ENCODE measurements at places on chromosomes 5 and 9.
A peak's percentile ranks its signal among the peaks of the same experiment; 100 is the strongest.

GRCh38 chr5:68778484-68778883 lies 315.3 kb upstream of the SLC30A5 start:
- no peak for DNase-seq

DNA sequence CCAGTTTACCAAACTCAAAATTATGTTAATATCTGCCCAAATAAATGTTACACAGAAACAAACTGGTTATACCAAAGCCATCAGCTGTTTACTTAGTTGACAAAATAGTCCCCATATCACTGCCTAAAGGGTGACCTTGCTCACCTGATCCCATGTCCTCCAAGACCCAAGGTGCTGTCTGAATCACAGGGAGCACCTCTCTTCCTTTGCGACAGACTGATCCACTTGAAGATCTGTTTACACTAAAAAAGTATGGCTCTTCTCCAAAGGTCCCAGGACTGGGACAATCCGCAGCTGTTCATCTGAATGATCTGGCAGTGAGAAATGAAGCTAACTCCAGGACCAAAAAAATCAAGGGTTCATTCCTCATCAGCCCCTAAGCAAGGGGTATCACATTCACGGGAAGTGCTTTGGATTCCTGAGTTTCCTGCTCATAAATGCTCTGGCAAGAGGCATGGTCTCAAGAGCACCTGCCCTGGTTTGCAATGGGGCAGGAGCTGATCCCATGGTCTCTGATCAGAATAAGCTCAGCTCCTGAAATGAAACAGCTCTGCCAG lies 5.0 kb downstream of the PRUNE2 start:
- DNase-seq = no peak

- no peak for DNase-seq
Observed at GRCh38 chr5:178107756-178108310, 5.5 kb upstream of the N4BP3 start.

DNA sequence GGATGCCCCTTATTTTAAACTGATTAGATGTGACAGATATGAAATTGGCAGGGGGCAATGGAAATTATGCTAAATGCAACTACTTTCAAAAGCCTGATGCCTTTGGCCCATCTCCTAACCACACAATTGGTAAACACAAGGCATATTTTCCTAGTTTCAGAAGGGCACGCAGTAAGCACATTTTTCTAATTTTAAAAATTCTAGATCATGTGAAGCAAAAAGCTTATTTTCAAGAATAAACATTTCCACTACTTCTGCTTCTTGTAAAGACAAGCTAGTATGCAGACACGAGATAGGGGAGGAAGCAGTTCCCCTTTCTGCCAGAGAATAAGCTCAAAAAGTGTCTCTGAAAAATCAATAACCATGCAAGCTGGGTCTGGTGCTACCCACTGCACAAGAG lies 67.7 kb downstream of the ABCA1 start:
- peak; percentile 83 for DNase-seq

- DNase-seq = no peak
Observed at GRCh38 chr5:38751103-38751502, 94.7 kb upstream of the OSMR start.

DNA sequence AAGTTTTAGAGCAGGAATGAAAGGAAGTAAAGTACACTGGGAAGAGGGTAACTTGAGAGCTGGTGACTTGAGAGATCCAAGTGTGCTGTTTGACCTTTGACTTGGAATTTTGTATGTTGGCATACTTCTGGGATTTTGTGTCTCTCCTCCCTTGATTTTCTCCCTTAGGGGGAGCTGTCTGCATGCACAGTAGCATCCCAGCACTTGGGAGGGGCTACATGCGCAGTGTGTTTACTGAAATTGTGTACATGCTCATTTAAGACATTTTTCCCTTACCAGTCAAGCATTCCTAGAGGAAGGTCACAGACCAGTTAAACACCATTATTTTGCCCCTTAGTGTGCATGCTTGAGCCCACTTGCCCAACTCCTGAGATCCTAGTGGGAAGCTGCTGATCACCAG lies 120.1 kb downstream of the ZNF622 start:
- DNase-seq = no peak

GRCh38 chr5:64646169-64646568 lies 44.1 kb upstream of the SHISAL2B start:
- no peak for DNase-seq

DNA sequence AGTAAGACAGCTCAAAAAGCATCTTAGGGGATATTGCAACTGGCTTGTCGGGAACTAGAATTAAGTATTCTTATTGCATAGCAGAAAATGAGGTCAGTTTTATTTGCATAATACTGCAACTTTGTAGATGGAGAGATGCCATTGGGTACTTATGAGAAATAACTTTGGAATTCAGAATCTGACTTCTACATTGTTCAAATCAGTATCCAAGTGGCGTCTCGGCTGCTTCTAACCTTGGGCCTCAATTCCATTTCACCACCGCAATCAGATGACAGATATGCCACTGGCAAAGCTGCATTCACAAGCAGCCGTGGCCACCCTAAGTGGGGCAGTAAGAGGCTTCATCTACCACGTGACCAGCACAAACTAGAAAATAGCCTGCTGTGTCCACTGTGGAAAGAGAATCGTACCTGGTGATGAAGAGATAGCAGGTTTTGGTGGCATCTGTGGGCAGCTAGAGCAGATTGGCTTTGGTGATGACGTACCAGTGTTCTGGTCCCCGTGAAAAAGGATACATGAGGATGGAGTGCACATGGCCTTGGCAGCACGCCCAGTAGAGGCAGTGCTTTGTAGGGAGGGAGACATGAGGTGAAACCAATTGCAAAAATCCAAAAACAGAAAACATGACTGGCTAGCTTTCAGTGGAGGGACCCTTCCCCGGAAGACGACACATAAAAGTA lies 116.6 kb downstream of the KLHL3 start:
- DNase-seq = no peak

DNA sequence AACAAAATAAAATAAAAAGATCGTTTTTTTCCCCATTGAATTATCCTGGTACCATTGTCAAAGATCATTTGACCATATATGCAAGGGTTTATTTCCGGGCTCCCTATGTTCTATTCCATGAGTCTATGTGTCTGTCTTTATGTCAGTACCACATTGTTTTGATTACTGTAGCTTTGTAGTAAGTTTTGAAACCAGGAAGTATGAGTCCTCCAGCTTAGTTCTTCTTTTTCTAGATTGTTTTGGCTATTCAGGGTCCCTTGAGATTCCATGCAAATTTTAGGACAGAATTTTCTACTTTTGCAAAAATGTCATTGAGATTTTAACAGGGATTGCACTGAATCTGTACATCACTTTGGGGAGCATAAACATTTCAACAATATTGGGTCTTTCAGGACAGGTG lies 18.7 kb upstream of the EEIG1 start:
- no peak for DNase-seq

GRCh38 chr5:101435768-101436167 lies 532.7 kb upstream of the ST8SIA4 start:
- DNase-seq = no peak

DNA sequence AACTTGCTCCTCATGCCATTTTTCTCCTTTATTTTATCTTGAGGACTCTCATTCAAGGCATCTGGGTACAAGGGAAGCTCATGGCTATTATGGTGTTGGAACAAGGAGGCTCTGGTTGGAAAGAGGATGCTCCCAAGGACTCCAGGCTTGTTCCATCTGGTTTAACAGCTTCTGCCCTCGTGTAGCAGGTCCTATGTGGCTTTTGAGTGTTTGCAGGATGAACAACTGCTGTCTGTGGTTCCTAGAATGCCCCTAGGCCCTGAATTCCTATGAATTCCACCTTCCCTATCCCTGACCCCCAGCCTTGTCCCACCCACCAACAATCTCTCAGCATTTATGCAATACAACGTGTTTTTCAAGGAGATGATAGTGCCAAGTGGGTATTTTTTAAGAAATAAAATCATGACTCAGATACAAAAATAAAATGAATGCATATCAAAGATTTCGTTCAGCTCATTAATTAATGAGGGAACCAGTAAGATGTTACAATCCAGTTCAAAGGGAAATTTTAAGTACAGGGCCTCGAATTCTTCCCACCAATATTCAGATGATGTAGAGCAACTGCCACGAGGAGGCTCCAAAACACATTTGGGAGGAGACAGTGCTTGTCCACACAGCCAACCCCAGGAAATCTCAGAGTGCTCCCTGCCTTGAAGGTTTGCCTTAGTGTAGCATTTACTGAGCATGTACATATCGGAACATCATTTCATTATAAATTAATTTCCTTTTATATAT lies 182.0 kb downstream of the MUSK start:
- no peak for DNase-seq

- no peak for DNase-seq
Observed at GRCh38 chr5:174589599-174589998, 134.8 kb upstream of the MSX2 start.

- DNase-seq = no peak
Observed at GRCh38 chr5:115160975-115161475, 8.7 kb downstream of the TRIM36 start.

GRCh38 chr5:56447232-56447631 lies 214.1 kb upstream of the ANKRD55 start:
- DNase-seq = no peak

DNA sequence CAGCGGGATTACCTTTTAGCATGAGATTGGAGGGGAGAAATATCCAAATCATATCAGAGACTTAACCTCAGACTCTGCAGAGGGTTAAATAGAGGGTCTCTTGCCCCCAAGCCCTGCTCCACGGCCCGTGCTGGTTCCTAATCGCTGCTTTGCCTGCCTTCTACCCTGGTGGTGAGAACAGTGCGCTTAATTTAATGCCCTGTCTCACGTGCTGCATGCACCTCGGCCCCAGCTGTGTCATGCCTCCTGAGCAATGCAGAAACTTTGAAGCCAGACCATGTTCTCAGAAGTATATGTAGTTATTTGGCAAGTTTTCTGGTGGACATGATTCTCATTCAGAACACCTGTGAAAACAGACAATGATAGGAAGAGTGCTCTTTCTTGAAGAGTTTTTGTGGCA lies 1.4 kb downstream of the OTULIN start:
- peak; percentile 23 for DNase-seq

DNA sequence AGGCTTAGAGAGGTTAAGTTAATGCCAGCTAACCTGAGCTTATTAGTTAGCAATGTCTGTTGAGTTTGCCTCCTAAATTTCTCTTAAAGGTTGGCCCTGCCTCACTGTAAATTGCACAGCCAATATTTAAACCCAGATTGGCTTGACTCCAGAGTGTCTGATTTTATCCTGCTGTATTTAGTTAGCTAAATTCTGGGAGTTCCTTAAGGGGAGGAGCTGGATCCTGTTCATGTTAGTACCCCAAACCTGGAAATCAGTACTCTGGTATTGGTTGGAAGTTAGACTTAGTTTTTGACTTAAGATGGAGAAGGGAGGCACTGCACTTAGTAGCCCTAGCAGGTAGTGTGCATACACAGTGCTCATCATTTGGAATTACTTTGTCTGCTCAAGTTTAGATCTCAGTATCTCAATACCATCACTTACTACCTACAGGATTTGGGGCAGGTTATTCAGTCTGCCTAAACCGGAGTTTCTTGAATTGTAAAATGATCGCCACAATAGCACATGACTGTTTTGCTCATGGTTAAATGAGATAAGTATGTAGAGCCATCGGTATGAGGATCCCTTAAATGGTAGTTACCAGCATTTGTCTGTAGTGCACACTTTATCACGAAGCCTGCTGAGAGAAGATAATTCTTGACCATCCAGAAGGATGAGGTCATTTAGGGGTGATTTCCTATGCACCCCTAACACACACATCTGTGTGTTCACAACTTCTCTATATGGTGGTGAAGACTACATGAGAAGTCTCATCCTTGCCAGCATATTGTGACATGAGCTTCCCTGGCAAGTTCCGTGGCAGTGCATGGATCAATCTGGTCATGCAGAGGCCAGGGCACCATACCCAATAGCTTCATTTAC lies 264.8 kb upstream of the TRIM32 start:
- DNase-seq = no peak

- DNase-seq = no peak
Observed at GRCh38 chr5:9268226-9268625, 277.6 kb downstream of the SEMA5A start.

GRCh38 chr9:123262338-123262737 lies 6.0 kb downstream of the STRBP start:
- DNase-seq = no peak

DNA sequence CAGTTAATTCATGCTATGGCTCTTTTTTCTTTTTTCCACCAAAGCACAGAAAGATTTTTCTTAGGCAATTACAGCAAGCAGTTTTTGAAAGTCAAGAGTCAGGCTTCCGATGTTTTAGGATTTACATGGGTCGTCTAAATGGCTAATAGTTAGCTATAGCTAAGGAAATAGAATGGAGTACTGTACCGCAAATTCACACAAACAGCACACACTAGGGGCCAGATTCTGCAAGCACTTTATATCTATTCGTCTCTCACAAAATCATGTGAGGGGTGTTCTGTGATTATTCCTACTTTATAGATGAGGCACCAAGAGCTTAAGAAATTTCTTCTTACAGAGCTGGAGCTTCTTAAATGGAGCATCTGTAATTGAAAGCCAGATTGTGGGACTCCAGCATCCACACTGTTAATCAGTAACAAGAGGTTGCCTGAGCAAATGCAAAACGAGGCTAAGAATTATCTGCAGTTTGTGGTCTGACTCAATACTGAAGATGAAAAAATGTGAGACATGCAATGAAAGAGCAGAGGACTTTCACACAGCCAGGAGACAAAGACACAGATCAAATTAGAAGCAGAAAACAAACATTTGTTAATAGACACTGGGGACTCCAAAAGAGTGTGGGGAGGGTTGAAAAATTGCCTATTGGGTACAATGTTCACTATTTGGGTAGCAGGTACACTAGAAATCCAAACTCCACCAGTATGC lies 62.7 kb upstream of the CTXN3 start:
- no peak for DNase-seq

GRCh38 chr5:9549941-9550340 lies 4.1 kb upstream of the SEMA5A start:
- no peak for DNase-seq

DNA sequence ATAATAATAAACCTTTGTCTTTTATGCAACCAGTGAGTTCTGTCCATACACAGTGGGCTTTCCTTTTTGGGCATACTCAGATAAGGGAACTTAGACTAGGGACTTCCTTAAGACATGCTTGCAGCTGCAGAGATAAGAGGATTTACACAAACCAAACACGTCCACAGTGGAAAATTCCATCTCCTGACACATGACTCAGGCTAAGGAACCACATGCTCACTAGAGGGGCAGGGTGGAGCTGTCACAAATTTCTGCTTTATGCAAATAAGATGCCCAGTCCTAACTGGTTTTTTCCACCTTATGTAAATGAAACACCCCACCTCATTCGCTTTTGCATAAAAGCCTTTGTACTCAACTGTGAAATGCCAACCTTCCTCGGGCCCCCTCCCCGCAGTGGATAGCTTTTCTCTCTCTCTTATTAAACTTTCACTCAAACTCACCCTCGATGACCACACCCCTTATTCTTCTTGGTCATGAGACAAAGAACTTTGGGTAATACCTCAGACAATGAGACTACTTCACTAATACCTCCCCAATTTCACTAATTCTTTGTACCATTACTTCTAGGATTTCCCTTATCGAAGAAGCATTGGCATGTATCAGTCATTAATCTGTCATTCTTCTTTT lies 170.3 kb upstream of the FTMT start:
- no peak for DNase-seq

Measured in Kasumi-1 (cell line).